ENCODE measurements at places on chromosomes 4 and X.

- no peak for DNase-seq
Observed at GRCh38 chr4:16717266-16717970, 181.0 kb downstream of the LDB2 start.

- no peak for DNase-seq
Observed at GRCh38 chrX:132664273-132664672, 175.4 kb upstream of the MBNL3 start.

DNA sequence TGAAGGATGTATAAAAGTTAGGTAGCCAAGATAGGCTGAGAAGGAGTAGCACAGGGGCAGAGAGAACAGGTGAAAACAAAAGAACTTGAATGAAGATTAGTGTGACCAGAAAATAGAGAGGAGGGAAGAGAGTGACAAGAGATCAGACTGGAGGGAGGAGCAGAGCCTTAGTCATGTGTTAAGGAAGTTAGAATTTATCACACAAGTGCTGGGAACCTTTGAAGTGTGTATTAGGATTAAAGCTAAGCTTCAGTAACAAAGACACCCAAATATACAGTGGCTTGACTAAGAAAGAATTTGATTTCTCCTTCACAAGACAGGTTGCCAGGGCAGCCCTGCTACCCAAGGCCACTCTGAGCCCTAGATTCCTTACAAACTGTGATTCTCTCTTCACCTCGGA is 10.7 kb upstream of the CCDC149 start:
- DNase-seq, result no peak

DNA sequence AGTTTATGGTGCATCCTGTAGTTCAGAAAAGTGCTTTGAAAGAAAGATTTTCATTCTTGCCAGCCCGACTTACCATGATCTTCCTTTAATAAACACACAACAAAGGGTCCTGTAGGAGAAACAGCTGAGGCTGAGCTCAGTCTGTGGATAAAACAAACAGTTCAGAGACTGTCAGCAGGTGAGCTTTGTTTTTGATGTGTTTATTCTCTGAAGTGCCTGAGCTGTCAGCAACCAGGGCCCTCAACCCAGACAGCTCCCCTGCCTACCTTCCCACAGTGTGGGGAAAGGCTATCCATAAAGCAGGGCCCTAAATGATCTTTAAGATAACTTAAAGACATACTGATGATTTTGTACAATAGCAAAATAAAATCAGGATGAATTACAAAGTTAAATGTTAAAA is 459.2 kb upstream of the GALNT7 start:
- DNase-seq, result no peak
